ENCODE measurements at places on chromosomes 5 and 9.

DNA sequence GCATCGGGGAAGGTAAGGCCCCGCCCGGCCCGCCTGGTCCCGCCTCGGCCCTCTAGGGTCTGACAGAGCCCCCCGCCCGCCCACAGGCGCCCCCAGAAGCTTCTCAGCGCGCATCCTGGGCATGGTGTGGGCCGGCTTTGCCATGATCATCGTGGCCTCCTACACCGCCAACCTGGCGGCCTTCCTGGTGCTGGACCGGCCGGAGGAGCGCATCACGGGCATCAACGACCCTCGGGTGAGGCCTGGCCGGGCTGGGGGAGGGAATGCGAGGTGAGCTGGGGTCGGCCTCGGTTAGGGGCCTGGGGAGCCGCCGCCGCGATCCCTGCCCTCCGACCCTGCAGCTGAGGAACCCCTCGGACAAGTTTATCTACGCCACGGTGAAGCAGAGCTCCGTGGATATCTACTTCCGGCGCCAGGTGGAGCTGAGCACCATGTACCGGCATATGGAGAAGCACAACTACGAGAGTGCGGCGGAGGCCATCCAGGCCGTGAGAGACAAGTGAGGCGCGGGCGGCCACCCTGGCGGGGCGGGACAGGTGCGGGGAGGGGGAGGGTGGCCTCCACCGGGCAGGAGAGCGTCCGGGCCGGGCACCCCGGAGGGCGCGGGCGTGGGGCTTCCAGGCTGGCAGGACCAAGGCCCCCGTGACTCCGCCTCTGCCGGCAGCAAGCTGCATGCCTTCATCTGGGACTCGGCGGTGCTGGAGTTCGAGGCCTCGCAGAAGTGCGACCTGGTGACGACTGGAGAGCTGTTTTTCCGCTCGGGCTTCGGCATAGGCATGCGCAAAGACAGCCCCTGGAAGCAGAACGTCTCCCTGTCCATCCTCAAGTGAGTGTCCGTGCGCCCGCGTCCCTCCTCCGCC, 7.1 kb downstream of the LRRC26 start:
- peak; percentile 41 for DNase-seq

DNA sequence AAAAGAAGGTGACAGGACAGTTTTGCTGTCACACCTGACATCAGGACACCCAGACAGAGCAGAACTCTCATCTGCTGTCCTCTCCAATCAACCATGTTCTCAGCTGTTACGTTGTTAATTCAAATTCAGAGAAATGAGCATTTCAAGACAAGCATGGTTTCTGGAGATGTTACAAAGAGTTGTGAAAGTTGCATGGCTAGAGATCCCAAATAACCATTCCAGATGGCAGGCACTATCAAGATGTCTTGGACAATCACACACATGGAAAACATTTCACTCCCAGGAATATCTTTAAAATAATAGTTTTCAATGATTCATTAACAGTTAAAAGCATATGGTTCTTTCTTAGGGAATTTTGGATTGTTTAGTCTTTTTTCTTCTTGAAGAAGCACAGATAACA, 533.1 kb downstream of the AGTPBP1 start:
- no peak for DNase-seq

DNA sequence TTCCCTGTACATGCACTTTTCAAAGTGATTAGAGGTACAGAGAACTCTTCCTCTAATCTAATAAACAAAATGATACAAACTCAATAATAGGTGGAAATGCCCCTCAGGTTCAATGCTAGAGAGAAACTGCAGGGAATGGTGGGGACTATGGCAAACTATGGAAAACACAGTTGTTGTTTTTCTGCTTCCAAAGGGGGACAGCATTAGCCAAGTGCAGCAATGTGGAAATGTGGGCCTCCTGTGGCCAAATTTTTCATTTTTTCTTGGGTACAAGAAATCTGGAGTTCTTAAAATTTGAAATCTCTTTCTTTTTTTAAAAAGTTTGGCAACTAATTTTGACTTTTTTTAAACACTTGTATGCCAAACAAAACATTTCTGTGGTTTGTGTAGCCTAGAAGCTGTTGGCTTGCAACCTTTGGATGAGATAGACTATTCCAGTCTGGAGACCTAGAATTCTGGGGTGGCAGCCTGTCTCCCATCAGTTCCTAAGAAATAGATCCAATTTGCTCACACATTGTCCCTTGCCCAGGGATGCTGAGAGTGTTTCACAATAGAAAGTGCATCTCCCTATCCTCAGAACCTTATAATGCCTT, 218.6 kb downstream of the PAPPA start:
- DNase-seq = no peak

DNA sequence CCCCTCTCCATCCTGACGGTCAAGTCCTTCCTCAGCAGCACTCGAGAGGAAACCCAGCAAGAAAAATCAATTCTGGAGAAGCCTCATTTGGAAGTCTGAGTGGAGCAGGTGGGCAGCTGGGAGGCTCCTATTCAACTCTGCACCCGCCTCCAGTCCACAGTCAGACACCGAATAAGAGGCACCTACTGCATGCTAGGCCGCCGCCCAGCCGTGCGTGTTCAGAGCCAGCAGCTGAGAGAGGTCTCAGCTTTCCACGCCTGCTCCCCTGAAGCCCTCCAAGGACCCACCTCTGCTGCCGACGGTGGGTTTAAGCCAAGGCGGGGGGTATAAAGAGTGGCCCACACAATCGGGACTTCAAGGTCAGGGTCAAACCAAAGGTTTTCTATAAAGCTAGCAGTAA, 41.9 kb downstream of the VAV2 start:
- DNase-seq = no peak

All from ELR (cell line).